ENCODE measurements at places on chromosomes 6 and 20.

DNA sequence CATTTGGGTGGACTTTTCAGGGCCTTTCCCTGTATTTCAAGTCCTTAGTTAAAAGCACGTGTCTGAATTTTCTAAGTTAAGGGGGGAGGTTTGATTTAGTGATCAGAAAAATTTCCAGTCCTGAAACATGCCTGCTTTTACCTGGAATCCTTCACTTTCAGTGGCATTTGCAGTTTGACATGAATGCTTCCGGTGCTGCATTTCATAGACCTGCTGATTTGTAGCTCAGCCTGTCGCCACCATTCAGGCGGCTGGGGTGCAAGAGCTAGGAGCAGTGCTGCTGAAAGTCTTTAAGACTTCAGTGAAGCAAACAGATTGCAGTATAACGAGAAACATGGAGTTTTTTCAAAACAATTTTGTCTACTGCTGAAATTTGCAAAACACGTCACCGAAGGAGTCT is 14.0 kb downstream of the RPS6KA2 start:
- DNase-seq, result no peak

DNA sequence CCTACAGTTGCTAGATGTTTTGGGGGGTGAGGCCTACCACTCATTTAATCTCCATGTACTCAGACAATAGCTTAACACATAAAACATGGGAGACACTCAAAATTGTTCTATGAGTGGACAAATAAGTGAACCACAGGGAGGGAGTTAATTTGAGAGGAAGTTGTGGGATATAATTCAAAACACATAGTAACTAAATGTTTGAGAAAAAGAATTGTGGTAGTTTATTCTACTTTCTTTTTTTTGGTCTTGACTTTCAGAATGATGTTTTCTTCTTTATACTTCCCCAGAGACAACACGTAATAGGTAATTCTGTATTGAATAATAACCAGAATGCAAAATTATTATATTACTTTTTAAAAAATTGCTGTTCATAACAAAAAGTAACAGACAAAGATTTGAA is 453.8 kb downstream of the RFPL4B start:
- DNase-seq, result no peak

GRCh38 chr6:6246544-6246943 is 73.9 kb downstream of the F13A1 start:
- no peak for DNase-seq

DNA sequence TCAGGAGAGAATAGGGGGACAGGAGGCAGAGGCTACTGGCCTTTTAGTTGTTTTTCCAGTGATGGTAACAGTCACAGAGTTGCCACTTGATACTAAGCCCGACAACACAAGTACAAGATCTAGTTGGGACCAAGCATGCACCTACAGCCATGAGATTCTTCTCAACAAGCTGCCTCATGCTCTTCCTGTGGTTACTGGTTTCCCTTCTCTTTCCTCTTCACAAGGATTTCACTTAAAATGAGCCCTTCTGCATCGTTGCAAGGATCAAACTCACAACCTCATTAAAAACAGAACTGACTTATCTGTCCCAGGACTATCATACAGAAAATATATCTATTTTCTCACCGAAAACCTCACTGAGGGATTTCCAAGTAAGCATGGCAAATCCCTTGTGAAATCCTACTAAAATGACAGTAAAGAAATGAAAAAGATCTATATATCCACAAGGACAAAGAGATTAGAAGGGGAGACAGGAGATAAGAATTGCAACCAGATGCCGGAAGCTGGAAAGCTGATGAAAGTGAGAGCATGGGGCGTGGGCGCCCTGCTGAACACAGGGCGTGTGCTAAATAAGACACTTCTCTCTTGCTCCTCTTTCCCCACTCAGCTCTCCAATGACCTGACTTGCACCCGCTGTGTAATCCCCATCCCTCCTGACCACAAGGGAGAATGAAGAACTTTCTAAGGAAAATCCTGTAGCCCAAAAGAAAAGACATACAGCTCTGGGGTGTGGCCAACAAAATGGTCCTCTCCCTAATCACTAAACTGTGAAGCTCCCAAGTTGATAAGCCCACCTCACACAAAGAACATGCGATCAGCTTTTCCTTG is 13.4 kb downstream of the MTFR2 start:
- DNase-seq, result no peak

- DNase-seq, result no peak
Measured at GRCh38 chr6:42155293-42155692, 12.9 kb upstream of the C6orf132 start.

DNA sequence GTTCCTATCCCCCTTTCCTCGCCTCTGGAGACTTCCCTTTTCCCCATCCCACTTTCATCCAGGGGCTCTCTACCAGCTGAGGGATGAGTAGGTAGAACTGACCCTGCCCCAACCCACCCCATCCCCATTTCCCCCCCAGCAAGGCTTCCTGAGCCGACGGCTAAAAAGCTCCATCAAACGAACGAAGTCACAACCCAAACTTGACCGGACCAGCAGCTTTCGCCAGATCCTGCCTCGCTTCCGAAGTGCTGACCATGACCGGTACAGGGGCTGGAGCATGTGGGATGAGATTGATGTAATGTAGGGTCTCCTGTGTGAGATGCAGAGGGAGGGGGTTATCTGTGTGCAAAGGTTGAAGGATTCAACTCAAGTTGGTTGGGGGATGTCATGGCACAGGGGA is 12.7 kb downstream of the SYNGAP1 start:
- no peak for DNase-seq

DNA sequence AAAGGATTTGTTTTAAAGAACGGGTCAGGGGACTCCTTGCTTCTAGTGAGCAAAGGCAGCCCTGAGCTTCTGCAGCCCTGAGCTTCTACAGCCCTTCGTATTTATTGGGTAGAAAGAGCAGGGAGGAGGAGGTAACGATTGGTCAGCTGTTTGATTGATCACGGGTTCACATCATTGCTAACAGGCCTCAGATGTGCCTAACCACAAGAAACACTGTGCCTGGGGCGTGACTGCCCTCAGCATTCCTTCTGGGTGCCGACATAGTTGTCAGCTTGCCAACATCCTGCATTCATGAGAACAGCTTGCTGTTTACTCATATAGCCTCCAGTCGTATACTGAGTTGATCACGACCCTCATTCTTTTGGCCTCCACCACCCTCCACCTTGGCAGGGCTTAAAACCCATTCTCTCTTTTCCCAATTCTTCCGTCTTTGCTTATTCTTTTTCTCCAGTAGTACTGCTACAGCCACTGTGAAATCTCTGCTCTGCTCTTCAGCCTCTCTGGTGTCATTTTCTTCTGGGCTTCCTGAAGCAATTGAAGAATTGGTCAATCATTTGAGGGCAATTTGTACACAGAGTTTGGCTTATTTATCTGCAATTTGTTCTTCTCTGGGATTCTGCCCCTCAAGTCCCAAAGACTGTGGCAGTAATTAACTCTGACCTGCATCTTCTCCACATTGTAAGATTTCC is 25.4 kb upstream of the NOP56 start:
- no peak for DNase-seq

DNA sequence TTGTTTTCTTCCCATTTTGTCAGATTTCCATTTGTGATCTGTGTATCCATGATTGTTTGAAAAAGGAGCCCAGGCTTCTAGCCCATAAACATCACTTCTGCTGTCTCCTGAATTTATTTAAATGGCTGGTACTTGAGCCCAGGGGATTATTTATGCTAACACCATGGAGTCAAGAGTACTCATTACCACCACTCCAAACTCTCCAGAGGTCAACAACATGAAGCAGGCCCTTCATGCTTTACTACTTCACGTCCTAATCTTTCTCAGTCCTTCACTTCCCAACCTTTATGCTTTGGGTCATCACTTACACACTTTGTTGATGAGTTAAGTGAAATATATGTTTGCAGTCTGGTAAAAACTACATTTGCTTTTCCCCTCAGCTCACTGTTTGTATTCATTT is 247.8 kb downstream of the BMP2 start:
- no peak for DNase-seq

- no peak for DNase-seq
Measured at GRCh38 chr6:140230282-140230681, 855.8 kb upstream of the CITED2 start.

DNA sequence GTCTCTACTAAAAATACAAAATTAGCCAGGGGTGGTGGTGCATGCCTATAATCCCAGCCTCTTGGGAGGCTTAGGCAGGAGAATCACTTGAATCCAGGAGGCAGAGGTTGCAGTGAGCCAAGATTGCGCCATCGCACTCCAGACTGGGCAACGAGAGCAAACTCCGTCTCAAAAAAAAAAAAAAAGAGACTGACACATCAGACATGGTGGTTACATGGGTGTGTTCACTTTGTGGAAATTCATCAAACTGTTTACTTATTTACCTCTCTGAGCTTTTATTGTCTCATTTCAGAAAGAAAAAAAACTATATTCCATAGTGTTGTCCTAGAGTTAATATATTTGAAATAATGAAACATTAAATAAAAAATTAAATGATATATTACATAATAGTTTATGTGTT is 64.8 kb downstream of the MBOAT1 start:
- no peak for DNase-seq

- no peak for DNase-seq
Measured at GRCh38 chr20:48394415-48395081, 433.3 kb downstream of the PREX1 start.

DNA sequence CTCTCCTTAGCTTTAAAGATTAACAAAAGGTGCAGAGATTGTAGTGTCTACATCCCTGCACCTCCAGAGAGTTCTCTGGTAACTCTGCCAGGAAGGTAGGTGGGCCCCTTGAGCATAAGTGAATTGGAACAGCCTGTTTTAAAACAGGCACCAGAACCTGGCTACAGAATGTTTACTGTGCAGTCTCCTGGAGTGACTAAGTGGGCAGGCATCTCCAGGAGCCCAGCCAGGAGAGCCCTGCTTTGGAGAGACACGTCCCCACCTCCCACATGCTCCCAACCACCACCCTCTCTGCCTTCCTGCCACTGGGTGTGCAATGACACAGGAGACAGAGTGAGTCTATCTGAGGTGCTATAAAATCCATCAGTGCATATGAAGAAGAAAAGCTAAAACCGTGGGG is 110.3 kb upstream of the EYA4 start:
- DNase-seq, result no peak

- no peak for DNase-seq
Measured at GRCh38 chr20:62979876-62980373, 26.8 kb downstream of the BHLHE23 start.

DNA sequence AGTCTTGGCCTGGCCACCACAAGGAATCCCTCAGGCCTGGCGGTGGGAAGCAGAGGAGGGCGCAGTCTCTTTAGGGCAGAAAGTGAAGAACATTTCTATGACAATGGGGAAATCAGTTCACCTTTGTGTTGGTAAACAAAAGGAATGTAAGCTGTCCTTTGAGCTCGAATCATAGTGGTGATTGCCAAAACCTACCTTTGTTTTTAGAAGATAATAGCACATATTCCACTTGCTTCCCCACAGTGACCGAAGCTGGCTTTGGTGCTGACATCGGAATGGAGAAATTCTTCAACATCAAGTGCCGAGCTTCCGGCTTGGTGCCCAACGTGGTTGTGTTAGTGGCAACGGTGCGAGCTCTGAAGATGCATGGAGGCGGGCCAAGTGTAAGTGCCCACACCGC is 144.1 kb downstream of the MTHFD1L start:
- no peak for DNase-seq

DNA sequence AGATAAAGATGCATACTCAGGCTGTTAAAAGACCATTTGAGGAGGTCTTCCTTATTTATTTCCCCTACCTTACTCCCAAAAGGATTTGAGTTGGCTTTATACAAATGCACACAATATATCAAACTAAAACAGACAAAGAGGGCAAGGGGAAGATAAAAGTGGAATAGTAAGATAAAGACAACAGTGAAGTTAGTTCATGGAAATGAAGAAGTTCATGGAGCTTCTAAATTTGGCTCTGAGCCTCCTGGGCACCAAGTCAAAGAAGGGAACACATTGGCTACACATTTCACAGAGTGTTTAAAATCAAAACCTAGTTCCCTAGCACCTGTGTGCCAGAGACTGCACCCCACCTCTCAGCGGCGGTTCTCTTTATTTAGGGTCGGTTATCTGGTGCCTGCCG is 25.8 kb upstream of the ARMC2 start:
- DNase-seq, result no peak

DNA sequence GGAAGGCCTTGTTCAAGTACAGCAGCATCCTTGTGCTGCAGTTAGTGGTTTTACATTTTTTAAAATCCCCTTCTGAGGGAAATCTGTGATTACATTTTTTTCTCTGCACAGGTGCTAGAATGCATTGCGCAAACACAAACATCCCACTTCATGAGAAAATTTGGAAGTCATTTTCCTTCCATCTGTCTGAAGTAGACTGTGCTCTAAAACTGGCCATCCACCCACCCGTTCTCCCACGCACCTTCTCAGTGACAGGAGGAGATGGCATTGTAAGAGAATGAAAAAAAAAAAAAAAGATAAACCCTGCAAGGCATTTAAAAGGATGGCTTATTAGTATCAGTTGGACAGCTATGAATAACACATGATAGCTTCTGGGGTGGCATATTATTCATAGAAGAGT is 65.0 kb downstream of the SOBP start:
- no peak for DNase-seq

DNA sequence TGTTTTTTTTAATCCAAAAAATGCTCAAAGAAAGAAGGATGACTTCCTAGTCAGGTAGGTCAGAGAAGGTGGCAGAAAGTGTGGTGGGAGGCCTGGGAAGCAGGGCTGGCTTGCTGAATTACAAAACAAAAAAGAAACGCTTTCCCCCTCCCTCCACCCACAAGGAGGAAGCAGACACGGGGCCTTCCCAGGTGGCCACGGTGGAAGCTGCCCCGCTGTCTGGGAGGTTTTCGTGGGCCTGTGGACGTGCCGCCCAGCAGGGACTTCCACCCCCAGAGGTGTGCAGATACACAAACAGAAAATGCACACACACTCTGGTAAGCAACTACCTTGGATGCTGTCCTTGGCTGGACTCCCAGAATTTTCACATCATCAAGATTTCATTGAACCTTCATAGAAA is 198.2 kb upstream of the CDH4 start:
- DNase-seq, result no peak
